ENCODE measurements at places on chromosomes 4 and X.

GRCh38 chrX:64204701-64205440 lies 637 bp downstream of the AMER1 start:
- peak; percentile 35 for DNase-seq

DNA sequence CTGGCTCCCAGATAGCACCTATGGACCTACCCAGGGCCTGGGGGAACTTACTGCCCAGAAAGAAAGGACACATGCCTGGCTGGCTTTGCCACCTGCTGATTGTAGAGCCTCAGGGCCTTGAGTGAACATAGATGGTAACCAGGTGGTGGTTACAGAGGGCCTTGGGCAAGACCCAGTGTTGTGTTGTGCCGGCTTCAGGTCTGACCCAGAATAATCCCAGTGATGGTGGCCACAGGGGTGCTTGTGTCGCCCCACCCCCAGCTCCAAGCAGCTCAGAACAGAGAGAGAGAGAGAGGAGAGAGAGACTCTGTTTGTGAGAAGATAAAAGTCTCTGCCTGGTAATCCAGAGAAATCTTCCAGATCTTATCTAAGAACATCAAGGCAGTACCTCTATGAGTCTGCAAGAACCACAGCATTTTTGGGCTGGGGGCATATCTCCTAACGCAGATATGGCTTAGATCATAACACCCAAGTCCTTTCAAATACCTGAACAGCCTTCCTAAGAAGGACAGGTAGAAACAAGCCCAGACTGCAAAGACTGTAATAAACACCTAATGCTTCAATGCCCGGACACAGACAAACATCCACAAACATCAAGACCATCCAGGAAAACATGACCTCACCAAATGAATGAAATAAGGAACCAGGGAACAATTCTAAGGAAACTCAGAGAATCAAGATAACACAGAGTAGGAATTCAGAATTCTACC lies 16.3 kb upstream of the RP2 start:
- no peak for DNase-seq

- no peak for DNase-seq
These were observed 30.5 kb downstream of the PLAC8 start for GRCh38 chr4:83083925-83084475.

DNA sequence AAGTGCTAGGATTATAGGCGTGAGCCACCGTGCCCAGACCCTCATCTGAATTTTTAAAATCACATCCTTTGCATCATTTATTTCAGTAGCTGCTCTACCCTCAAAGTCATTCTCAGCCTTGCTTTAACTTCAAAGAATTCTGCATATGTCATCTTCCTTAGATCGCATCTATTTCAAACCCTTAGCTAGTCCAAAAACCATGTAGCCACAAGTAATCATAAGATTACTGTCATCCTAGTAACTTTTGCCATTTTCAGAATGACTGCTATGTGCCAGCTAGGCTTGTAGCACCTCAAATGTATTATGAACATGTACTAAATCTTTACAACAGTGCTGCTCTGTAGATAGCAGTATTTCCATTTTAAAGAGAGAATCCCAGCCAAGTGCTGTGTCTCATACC lies 45.5 kb upstream of the KLF3 start:
- no peak for DNase-seq

DNA sequence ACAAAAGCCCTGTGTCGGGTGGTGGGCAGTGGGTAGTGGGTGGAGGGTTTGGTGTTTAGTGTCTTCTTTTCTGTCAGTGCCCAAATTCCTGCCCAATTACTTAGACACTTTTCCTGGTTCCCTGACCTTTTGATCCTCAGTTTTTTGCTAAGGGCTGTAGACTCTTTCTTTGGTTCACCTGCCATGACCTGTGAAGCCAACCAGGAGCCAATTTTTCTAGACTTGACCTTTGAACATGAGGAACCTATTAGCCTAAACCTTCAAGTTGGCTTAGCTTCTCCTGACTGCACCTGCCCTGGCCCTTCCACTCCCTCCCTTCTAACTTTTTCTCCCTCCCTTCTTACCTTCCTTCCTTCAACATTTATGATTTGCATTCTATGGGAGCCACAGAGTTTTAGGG lies 94.5 kb downstream of the MID1IP1 start:
- DNase-seq = no peak

GRCh38 chrX:53332204-53332603 lies 50.8 kb upstream of the IQSEC2 start:
- DNase-seq = no peak

DNA sequence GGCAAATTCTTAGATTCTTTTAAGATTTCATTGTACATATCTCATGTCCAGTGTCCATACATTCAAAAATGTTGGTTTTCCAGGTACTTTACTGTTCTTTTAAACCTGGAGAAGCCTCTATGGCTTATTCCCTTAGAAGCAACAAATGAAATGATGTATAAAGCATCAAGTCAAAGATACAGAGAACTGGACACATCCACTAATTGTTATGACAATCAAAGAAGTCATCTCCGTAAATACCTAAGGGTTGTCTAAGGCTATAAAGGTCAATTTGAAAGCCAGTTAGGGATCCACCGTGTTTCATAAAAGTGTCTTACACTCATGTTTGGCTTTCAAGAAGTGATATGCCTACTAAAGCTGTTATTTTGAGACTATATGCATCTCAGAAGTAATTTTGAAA lies 32.4 kb downstream of the UBE2D3 start:
- no peak for DNase-seq

- DNase-seq = no peak
These were observed 71.8 kb downstream of the C4orf46 start for GRCh38 chr4:158599765-158600498.

DNA sequence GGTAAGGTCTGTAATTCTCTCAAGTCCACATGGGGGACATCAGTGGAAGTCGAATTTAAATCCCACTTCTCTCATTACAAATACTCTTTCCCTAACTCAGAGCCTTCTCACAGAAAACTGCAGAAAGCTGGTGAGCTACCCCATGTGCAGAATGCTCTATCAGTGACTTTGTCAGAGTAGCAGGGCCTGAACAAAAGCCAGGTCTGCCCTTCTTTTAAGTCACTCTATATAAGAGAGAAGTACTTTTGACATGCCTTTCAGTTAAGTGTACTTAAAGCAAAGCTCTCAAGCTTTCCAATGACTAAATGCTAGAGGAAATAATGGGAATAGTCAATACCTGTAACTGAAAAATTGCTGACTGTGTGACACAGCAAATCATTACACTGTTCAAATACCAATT lies 323.1 kb downstream of the KCNIP4 start:
- DNase-seq = no peak

DNA sequence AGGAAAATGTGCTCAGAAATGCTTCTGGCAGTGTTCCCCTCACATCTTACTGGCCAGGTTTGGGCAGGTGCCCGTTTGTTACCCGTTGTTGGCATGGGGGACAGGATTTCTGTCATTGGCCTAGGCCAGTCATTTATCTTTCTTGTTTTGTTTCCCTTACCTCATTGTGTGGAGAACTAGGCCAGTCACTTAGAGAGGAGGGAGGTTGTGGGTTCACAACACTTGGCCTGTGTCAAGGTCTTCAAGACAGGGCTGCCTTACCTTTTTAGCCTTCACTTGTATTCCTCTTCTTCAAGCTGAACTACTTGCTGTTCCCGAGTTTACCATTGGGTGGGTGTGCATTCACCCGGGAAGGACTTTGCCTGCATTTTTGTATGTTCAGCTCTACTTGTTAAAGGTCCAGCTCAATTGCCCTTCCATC lies 17.7 kb downstream of the SNX25 start:
- DNase-seq = peak; percentile 88

GRCh38 chr4:25578432-25578831 lies 77.2 kb upstream of the SLC34A2 start:
- DNase-seq = no peak

DNA sequence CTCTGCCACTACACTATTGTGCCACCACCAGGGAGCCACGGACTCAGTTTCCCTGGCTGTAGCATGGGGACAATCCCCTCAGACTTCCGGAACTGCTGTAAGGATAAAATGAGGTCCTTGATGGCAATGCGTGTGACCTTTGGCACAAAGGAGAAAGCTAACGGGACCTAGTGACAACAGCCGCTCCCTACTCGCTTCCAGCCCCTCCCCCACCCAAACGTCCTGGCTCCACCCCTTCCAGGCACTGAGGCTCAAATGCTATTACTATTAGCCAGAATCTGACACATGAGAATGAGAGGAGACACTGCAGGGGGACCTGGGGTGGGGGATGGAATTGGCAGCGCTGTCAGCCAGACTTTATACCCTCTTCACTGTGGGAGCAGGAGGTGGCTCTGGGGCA lies 5.4 kb upstream of the DUSP9 start:
- no peak for DNase-seq

- no peak for DNase-seq
These were observed 89.9 kb downstream of the CFAP299 start for GRCh38 chr4:80425124-80426100.

DNA sequence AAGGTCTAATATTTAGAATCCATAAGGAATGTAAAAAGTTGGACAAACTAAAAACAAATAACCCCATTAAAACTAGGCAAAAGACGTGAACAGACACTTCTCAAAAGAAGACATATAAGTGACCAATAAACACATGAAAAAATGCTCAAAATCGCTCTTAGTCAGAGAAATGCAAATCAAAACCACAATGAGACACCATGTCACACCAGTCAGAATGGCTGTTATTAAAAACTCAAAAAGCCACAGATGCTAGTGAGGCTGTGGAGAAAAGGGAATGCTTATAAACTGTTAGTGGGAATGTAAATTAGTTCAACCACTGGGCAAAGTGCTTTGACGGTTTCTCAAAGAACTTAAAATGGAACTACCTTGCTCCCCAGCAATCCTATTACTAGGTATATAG lies 674.3 kb upstream of the MAGEB2 start:
- DNase-seq = no peak

DNA sequence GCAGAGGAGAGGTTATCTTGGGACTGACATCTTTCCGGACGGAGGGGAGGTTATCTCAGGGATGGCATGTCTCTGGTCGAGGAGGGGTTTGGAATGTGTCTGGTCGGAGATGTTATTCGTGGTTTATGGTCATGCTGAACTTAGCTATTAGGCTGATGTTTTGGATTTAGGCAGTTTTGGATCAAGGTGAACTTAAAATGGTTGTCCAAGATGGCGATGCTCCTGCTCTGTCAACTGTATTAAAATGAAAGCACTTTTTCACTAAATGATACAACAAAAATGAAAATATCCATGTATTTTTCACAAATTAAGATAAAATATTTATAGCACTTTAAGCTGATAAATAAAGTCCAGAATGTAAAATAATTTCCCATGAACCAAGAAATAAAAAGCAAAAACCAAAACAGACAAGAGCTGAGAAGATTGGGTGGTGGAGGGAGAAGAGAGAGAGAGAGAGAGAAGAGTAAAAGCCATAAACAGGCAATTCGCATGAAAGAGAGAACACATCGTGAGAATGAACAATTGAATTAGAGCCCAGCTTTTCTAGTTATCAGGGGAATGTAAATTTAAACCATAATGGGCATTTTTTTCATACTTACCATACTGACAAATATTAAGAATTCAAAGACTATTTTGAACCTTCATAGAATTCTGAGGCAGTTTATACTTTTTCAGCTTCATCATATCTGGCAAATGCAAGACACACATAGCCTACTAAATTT lies 2236.0 kb upstream of the AGA start:
- DNase-seq = no peak

DNA sequence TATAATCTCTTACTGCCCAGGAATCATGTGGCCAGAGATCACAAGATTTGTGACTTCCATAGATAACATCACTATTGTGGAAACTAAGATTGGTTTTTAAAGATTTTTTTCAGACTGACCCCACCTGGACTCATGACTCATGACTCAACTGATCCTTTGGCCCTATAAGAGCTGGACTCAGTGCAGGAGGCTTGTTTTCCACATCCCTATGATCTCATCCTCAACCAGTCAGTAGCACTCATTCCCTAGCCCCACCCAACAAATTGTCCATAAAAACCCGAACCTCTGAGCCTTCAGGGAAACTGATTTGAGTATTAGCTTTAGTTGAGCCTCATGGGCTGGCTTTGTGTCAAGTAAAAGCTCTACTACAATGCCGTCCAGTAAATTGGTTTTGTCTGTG lies 7.9 kb upstream of the NOCT start:
- DNase-seq = no peak

- no peak for DNase-seq
These were observed 11.9 kb downstream of the USP11 start for GRCh38 chrX:47244676-47245075.

GRCh38 chrX:68995386-68995779 lies 166.6 kb downstream of the EFNB1 start:
- no peak for DNase-seq

GRCh38 chrX:33128048-33128805 lies 83.1 kb downstream of the DMD start:
- DNase-seq = no peak

- no peak for DNase-seq
These were observed 270.3 kb downstream of the BMPR1B start for GRCh38 chr4:95027905-95028618.

DNA sequence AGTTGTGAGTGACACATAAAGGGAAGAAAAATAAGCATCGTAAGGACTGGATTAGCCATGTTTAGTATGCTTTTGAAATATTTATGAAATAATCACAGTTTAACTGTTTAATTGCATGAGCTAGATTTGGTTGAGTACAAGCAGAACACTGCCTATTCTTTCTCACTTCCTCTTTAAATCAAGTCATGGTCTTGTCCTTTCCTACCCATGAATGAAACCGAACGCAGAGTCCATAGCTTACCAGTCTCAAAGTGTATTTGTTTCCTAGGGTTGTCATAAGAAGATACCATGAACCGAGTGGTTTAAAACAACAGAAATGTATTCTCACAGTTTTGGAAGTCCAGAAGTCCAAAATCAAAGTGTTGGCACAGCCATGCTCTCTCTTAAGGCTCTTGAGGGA lies 684.0 kb upstream of the MAGEB2 start:
- DNase-seq = no peak

- no peak for DNase-seq
These were observed 98.1 kb downstream of the HNRNPD start for GRCh38 chr4:82275431-82276331.

DNA sequence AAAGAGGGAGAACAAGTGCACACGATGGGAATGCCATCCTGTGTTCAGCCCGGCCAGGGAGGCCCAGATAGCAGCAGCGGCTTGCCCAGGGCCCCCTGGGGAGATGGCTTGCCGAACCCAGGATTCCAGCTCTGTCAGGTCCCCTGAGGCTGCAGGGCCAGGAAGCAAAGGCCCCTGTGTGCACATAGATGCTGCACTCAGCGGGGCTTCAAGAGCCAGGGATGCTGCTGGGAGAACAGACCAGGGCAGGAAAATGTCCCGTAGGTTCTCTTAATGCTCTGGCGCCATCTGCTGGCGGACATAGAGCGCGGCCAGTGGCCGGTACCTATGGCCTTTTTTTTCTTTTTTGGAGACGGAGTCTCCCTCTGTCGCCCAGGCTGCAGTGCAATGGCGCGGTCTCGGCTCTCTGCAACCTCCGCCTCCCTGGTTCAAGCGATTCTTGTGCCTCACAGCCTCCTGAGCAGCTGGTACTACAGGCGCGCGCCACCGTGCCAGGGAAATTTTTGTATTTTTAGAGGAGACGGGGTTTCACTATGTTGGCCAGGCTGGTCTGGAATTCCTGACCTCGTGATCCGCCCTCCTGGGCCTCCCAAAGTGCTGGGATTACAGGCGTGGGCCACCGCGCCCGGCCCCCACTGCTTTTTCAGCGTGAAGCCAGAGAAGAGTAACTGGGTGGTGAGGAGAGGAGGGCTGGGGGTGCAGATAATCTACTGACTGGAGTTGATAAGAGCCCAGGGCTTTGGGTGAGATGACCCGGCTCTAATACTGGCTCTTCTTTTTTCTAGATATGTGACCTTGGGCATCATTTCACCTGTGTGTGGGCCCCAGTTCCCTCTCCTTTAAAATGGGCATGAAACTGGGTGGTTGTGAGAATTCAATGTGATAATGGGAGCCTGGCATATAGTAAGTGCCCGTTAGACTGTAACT lies 22.5 kb downstream of the MED28 start:
- peak; percentile 88 for DNase-seq

GRCh38 chr4:21380861-21381260 lies 567.7 kb downstream of the KCNIP4 start:
- no peak for DNase-seq

All from cerebellar cortex (tissue), 1 donor.